ENCODE measurements at places on chromosomes 1 and 21. TPM values are rescaled to one million over a fixed set of nuclear protein-coding genes. Genes with fewer than 3 reads are reported as not detected.

DNA sequence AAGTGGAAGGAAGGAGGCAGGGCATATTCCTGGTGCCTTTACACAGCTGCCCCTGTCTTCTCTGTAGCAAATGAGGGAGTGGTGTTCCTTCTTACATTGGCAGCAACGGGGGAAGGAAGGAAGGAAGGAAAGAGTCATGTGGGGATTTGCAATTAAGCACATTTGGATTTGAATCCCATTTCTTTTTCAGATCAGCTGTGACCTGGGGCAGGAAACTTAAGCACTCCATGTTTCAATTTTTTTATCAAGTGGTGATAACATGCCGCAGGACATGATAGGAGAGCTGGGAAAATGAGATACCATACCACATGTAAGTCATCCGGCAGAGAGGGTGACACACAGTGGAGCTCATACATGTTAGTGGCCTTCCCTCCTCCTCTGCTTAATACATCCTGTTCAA lies 186.8 kb downstream of the APP start:
- DNase-seq = no peak

DNA sequence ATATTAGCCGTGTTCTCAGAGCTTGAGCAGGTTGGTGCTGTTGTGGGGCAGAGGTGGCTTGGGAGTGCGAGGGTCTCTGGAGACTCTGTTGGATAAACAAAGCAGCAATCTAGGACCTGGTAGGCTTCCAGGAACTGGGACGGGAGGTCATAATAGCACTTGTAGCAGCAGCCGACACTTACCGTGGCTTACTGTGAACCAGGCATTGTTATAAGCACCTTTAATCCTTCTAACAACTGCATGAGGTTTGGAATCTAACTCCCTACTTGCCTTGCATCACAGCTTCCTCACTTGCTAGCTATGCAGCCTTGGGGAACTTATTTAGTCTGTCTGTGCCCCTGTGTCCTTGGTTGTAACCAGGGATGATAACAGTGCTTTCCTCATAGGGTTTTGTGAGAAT lies 94.9 kb downstream of the NAV1 start:
- DNase-seq = peak; percentile 38

DNA sequence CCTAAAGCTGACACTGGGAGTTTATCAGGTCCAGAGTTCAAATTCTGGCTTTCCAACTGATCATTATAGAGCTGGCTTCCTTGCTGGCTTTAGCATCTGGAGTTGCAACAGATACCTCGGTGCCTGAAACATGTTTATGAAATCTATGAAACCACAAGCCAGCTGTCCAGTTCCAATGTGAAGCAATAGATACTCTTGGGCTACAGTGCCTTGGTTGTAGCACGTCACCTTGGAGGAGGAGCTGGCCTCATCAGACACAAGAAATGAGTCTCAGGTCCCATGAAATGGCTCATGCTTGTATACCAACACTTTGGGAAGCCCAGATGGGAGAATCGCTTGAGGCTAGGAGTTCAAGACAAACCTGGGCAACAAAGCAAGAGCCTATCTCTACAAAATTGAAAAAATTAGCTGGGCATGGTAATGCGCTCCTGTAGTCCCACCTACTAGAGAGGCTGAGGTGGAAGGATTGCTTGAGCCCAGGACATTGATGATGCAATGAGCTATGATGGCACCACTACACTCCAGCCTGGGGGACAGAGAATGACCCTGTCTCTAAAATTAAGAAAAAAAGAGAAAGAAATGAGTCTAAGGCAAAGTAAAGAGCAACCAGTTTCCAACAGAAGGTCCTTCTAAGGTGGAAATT lies 132.5 kb upstream of the ZNF648 start:
- DNase-seq = peak; percentile 86

- DNase-seq = peak; percentile 19
These were observed 61.3 kb upstream of the BACH1 start for GRCh38 chr21:29237110-29238052.

DNA sequence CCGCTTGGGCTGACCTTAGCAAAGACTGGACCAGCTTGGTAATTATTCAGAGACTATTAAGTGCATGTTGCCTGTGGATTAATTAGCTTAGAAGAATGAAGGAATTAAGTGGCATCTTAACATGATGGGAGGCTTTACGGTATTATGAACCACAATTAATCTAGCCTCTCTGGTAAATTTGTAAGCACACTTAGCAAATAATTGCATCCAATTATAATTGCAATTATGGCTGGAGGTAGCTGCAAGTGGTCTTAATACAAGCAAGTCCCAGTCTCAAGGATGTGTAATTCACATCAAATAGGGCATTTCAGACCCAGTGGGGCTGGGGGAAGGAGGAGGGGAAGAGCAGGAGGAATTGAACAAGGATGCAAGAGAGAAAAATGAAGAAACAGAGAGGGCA lies 151.6 kb downstream of the CNIH3 start:
- no peak for DNase-seq

DNA sequence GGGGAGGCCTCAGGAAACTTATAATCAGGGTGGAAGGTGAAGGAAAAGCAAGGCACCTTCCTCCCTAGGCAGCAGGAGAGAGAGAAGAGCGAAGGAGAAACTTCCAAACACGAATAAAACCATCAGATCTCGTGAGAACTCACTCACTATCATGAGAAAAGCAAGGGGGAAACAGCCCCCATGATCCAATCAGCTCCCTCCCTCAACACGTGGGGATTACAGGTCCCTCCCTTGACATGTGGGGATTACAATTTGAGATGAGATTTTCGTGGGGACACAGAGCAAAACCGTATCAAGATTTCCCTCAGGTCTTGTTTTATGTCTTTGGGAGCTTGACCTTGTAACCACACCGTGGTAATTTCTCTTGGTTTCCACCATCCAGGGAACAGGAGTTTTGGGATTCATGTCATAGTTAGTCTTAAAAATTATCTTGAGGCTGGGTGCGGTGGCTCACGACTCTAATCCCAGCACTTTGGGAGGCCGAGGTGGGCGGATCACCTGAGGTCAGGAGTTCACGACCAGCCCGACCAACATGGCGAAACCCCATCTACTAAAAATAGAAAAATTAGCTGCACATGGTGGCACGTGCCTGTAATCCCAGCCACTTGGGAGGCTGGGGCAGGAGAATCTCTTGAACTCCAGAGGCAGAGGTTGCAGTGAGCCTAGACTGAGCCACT lies 47.2 kb upstream of the NBPF3 start:
- no peak for DNase-seq

GRCh38 chr1:233393926-233394680 lies 66.6 kb downstream of the MAP3K21 start:
- no peak for DNase-seq

- peak; percentile 62 for DNase-seq
These were observed 47.0 kb downstream of the SERINC2 start for GRCh38 chr1:31460027-31460426.

- no peak for DNase-seq
These were observed 116.5 kb downstream of the ZP4 start for GRCh38 chr1:237774246-237774645.

DNA sequence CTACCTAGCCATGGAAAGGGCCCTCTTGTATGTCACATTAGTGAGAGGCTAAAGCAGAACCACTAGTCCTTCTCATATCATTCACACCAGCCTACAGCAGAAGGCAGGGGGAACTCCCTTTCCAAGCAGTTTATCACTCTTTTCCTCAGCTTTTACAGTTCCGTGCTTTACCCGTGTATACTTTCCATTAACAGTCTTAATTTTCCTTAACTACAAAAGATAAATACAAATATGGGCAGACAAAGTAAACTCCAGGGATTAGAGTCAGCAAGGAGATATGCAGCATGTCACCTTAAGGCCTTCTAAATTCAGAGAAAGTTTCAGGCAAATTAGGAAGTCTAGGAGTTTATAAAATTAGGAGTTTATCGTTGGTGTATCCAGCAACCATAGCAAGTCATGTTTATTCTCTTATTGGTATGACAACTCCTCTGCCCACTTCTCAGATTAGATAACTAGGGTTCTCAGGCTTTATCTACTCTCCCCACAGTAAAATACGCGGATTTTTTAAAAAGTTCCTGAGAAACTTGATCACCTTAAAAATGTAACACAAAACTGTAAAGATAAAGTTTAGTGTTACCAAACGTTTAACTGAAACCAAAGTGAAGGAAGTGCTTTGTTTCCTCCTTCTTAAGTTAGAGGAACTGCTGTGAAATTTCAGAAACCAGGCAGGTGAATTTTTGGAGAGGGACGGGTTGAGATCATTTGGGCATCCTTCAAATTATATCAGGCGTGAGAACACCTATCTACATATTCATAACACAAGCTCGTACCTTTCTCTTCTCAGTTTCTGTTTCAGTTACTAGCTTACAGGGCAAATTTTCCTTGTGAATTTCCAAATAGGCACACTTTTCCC lies 42.7 kb upstream of the SLC19A2 start:
- no peak for DNase-seq

GRCh38 chr1:171828794-171829193 lies 12.5 kb upstream of the DNM3 start:
- DNase-seq = no peak

DNA sequence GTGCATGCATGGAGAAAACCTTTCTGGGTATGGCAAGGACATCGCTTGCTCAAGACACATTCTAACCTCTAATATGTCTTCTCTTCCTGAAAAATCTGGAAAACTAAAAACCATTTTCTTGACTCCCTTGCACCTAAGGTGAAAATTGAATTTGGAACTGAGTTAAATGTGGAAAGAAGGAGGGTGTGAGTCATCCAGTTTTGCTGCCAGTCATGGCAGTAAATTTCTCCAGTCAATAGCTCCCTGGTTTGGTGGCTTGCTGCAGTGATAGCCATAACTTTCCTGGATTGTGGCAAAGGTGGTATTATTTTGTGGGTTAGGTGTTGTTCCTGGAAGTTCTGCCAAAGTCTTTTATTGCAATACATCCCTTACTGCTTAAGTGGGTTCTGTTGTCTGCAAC lies 2.5 kb downstream of the ZCCHC17 start:
- DNase-seq = peak; percentile 55

DNA sequence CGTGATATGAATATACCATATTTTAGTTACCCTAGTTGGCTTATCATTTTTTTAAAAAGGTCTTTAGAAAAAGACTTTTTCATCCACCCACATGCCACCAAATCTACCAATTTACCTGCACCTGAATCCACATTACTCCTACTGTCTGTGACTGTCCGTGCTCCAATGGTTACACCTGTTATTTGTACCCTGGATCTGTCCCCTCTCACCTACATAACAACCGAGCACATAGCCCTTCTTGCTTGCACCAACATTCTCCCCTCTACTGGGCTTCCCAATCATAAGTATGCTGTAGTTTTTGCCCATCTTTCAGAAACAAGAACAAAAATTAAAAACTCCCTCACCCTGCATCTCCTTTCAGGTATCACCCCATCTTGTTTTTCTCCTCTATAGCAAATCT lies 17.6 kb downstream of the SOD1 start:
- DNase-seq = no peak

GRCh38 chr21:44887807-44888580 lies 14.5 kb upstream of the PTTG1IP start:
- no peak for DNase-seq

GRCh38 chr1:58047265-58047858 lies 499.2 kb downstream of the OMA1 start:
- peak; percentile 32 for DNase-seq

DNA sequence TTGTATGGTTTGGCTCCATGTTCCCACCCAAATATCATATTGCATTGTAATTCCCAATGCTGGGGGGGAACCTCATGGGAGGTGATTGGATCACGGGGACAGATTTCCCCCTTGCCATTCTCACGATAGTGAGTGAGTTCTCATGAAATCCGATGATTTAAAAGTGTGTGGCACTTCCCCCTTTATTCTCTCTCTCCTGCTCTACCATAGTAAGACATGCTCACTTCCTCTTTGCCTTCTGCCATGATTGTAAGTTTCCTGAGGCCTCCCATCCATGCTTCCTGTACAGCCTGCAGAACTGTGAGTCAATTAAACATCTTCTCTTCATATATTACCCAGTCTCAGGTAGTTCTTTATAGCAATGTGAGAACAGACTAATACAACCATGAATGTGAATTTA lies 211.6 kb upstream of the NR5A2 start:
- no peak for DNase-seq

- DNase-seq = peak; percentile 7
These were observed 16.2 kb upstream of the MARK1 start for GRCh38 chr1:220511785-220512184.

GRCh38 chr21:42308161-42308913 lies 6.9 kb downstream of the TFF3 start:
- no peak for DNase-seq

DNA sequence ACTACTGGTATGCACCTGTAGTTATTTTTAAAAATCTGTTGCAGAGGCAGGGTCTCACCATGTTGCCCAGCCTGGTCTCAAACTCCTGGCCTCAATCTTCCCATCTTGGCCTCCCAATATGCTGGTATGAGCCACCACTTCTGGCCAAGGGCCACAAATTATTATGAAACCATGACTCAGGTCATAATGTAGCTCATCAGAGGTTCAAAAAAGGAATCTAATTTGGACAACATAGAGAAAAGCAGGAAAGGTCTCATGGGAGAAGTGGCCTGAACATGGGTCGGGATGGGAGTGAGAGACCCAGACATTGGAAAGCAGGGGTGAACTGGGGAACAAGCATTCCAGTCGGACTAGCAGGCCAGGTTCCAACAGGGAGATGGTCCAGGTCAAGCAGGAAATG lies 45.2 kb upstream of the C1orf198 start:
- peak; percentile 72 for DNase-seq

The AMY1B gene
- total RNA-seq = not detected

The CAMK2N1 gene
- 38.2 TPM for total RNA-seq

The IFNLR1 gene
- not detected for total RNA-seq

The GBP7 gene
- not detected for total RNA-seq

The ZMYM1 gene
- total RNA-seq = 13.5 TPM

The PCAT6 gene
- not detected for total RNA-seq

The GPR153 gene
- 8.6 TPM for total RNA-seq

Data from GM23248 (cell line).